Amygdala (tissue), 56 donors: ENCODE measurements at places on chromosomes 1 and 21.

DNA sequence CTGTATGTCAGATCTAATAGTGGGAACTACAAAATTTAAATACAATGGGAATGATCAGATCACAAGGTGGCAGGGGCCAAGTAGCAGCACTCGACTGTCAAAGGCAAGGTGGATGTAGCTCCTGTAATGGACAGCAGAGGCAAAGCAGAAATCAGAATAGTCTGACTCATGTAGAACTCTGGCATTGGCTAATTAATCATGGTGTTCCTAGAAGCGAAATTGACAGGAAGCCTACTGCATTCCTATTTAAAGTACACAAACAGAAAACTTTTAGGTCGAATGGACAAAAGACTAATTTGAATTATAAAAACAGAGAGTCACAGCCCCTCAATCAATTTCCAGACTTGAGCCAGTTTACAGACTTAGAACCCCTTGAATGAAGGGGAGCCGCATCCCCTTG, 17.4 kb upstream of the IL12RB2 start:
- DNase-seq = no peak

- no peak for DNase-seq
Observed at GRCh38 chr1:33841494-33841893, 22.4 kb upstream of the HMGB4 start.

DNA sequence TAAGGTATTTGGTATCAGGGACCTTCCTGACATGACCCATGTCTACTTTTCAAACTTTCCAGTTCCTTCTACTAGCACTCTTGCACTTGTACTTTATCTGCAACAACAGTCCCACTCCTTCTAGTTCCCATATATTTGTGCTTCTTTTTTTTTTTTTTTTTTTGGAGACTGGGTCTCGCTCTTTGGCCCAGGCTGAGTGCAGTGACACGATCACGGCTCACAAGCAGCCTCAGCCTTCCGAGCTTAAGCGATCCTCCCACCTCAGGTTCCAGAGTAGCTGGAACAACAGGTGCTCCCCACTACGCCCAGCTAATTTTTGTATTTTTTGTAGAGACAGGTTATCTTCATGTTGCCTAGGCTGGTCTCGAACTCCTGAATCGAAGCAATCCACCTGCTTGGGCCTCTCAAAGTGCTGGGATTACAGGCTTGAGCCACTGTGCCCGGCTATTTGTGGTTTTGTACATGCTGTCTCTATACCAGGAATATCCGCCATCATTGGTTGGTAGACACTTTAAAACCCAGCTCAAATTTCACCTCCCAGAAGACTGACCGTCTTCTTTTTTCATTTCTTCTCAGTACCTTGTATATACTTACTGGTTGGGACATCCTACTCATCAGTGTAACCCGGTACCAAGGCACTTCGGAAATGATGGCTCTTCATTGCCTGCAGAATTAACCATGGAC, 1.1 kb downstream of the ZMYM1 start:
- DNase-seq = no peak

DNA sequence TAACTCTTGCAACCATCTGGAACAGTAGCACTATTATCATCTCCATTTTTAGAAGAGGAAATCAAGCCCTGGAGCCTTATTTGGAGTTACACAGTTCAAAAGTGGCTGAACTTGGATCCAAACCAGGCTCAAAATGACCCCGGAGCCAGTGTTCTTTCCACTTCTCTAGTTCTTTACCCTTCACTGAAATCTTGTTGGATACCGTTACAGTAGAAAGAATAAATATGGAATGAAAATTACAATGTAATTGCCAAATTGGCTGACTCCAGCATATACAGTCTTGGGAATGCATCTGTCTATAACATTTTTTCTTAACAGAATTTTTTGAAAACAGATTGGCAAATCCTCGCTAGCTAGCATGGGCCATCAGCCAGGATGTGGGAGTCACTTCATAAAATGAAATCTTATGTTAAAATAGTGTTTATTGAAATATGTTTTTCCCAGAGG, 261.4 kb downstream of the CTH start:
- DNase-seq = no peak

- no peak for DNase-seq
Observed at GRCh38 chr1:22295856-22296255, 153.0 kb upstream of the WNT4 start.

- DNase-seq = no peak
Observed at GRCh38 chr1:209780268-209780667, 4.1 kb downstream of the C1orf74 start.

- DNase-seq = no peak
Observed at GRCh38 chr21:17195351-17195750, 317.5 kb upstream of the CXADR start.

DNA sequence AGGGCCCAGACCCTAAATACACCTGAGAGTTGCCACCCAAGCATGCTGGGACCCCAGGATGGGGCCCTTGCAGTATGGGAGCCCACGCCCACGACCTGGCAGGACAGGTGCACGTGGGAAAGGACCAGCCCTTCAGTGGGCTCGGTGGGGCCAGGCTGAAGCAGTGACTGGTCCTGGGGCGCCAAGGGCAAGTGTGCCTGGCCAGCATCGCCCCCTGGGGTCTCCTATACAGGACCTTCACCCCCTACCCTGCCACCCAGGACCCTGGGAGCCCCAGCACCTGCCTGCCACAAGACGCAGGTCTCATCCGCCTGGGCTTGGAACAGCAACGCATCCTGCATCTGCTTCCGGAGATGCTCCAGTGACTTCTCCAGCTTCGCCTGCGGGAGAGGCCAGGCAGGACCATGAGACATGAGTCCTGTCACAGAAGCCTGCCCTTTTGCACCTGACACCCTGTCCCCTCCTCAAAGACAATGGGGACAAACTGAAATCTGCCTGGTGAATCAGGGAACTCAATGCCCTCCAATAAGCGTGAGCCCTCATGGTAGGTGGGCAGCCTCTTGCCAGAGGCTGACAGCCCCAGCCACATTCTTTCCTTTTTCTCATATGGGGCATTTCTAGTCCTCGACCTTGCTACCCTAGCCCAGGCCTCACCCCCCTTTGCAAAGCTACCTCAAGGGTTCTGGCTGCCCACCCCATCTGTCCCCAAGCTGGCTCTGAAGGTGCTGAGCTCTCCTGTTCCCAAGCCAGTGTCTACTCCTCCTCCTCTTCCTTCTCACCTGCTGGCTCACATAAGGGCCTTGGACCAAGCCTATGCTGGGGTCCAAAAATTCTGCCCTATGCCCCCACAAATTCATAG, 4.6 kb downstream of the TRIM11 start:
- DNase-seq = no peak

DNA sequence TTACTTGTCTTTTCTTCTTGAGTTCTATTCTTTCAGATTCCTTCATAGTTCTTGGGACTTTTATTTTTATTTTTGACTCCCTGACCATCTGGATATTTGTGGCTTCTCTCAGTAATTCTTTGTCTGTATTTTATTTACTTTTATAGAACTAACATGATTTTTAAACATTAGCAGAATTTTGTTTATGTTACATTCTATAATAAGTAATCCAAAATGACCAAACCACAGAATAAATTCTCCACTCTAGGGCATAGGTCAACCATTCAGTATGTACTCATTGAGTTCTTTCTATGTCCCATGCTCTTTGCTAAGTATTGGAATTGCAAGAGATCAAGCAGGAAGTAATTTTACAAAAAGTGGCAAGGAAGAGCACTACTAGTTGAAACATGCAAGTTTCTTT, 969.0 kb downstream of the TTLL7 start:
- DNase-seq = no peak

GRCh38 chr1:169495916-169496315, 10.2 kb upstream of the SLC19A2 start:
- DNase-seq = no peak

DNA sequence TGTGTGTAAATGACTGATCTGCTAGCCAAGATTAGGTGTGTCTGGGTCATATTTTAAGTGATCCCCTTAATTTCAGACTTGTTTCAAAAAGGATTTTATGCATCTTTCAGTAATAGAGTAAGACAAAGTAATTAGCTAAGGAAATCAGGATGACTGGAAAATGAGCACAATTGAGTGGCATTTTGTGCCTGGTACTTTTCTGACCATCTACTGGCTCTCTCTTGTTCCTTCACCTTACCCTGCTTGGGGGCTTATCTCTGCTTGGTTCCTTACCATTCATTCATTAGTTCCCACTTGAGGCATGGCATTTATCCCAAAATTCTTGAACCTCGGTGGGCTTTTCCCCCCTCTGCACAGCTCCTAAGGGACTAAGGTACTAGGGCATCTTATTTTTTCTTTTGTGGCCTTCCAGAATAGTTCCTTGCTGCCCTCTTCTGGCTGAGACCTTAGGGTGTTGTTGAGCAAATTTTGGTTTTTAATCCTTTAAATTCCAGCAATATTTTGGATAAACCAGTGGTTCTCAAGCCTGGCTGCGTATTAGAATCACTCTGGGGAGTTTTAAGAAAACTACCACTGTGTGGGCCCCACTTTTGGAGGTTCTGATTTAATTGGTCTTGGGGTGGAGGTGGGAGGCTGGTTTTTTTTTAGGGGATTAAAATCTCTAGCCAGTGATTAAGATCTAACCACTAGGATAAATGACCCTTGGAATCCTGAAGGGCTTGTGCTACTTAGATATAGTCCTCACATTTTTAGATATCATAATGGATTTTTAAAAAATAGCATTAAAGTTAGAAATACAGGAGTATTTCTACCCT, 50.8 kb downstream of the HS2ST1 start:
- DNase-seq = no peak

- no peak for DNase-seq
Observed at GRCh38 chr1:204513117-204513716, 3.0 kb upstream of the MDM4 start.

DNA sequence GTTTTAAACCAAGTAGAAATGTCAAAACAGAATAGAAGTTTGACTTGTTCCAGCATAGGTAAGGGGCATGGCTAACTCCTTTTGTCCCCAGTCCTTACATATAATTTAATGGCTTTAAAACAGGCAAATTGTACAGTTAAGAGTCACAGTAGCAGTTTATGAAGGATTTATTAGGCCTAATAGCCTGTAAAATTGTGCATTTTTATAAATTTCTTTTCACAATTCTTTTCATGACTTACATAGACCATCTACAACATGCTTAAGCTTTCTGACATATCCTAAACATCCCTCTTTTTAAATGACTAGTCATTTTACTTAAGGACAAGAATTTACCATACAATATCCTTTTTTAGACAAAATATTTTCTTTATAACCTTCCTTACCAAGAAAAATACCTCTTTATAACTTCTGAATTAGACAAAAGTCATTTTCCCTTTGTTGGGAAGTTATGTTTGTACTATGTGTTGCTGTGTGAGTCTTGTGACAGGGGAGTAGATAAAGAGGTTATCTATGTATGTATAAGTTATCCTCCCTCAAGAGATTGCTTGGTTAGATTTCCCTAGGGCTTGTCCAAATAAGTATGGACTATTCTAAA, 34.5 kb upstream of the SLC5A9 start:
- no peak for DNase-seq

GRCh38 chr1:52633291-52633754, 355 bp downstream of the SHISAL2A start:
- no peak for DNase-seq

DNA sequence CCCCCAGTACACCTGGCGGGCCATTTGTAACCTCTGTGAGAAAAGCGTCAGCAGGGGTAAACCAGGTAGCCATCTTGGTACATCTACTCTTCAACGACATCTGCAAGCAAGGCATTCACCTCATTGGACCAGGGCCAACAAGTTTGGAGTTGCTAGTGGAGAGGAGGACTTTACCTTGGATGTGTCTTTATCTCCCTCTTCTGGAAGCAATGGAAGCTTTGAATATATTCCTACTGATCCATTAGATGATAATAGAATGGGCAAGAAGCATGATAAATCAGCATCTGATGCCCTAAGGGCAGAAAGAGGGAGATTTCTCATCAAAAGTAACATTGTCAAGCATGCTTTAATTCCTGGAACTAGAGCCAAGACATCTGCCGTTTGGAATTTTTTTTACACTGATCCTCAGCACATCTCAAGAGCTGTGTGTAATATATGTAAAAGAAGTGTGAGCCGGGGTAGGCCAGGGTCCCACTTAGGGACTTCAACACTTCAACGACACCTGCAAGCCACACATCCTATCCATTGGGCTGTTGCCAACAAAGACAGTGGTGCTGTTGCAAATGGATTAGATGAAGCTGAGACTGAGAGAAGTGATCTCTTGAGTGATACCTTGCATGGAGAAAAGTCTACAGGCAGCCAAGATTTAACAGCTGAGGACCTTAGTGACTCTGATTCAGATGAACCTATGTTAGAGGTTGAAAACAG, 2.7 kb downstream of the ZBED6 start:
- no peak for DNase-seq

- DNase-seq = no peak
Observed at GRCh38 chr1:13774121-13774520, 74.1 kb downstream of the PRDM2 start.

DNA sequence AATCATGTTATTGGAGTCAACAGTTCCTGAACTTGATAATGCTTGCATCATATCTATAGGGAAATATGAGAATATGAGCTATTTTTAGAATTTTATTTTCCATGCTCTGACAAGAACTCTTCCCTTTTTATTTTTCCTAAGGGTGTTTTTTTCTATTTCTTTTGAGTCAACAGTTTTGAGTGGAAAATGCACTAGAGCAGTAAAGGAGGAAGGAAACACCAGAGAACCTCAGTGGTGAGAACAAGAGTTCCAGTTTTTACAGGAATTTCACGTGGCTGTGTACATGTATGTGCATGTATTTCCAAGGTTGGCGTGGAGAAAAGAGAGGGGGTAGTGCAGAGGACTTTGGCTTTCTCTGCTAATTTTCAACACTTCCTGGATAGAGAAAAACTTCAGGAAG, 63.6 kb upstream of the TNFSF18 start:
- no peak for DNase-seq

GRCh38 chr1:100532645-100533044, 5.3 kb upstream of the GPR88 start:
- no peak for DNase-seq

DNA sequence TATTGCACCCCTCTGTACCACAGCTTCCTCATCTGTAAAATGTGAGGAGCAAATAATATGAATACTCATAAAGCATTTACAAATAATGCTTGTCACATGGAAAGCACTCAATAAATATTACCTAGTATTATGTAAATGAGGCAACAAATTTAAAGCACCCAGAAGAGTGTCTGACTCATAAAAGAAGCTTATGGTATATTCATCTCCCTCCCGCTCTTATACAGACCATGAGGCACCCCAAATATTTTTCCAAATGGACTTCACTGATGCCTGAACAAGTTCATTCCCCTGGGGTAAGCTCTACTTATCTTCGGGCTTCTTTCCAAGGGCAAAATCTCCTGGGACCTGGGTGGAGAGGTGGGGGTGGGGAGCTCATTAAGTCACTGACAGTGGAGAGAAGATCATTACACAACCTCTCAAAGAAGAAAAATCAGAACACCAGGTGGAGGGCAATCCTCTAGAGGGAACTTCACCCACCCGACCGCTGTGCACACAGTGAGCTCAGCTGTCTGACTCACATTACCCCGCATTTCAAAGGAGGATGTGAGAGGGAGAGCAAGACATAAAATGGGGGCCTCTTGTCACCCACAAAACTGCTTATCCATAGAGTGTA, 166.2 kb downstream of the ASTN1 start:
- DNase-seq = no peak

DNA sequence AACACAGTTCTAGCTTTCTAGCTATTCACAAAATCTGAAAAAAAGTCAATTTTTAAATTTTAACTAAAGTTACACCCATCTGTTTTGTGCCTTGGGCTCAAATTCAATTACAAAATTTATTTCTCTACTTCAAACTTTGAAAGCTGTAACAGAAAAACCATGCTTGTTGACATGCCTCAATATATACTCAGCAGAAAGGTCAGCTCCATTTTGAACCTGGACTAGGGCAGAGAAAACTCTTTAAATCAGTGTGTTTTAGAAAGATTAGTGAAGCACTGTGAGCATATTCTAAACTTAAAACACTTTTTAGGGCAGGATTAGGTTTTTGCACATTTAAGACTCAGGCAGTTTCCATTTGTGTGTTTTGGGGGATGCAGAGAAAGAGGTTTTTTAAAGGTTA, 34.4 kb downstream of the SPRTN start:
- no peak for DNase-seq
